ENCODE measurements at places on chromosomes 11 and 22. TPM values are rescaled to one million over a fixed set of nuclear protein-coding genes. Genes with fewer than 3 reads are reported as not detected.

- DNase-seq: no peak
- no peak overlapping the region for H3K27ac ChIP-seq
- no peak overlapping the region for H3K4me3 ChIP-seq
- peaks cover 45% of the 10 kb centered on the region for H3K27me3 ChIP-seq
Observed at GRCh38 chr22:50670914-50671538, 1.6 kb upstream of the SHANK3 start.

GRCh38 chr11:120067438-120068113 lies 70.3 kb downstream of the TRIM29 start:
- H3K27me3 ChIP-seq: peaks cover 28% of the 10 kb centered on the region
- no peaks in the 10 kb centered on the region for H3K36me3 ChIP-seq
- no peak overlapping the region for H3K27ac ChIP-seq
- H3K4me1 ChIP-seq: no peaks in the 10 kb centered on the region
- DNase-seq: no peak

GRCh38 chr22:45155050-45155840 lies 8.5 kb upstream of the NUP50 start:
- no peak overlapping the region for H3K4me3 ChIP-seq
- H3K27ac ChIP-seq: peak overlapping the region; percentile 38
- peak; percentile 72 for DNase-seq
- H3K4me1 ChIP-seq: peaks cover 20% of the 10 kb centered on the region

- H3K4me1 ChIP-seq: peaks cover 2% of the 10 kb centered on the region
- H3K4me3 ChIP-seq: no peak overlapping the region
- H3K36me3 ChIP-seq: peaks cover 25% of the 10 kb centered on the region
- H3K27ac ChIP-seq: no peak overlapping the region
Observed at GRCh38 chr11:102400603-102401002, 52.0 kb downstream of the TMEM123 start.

GRCh38 chr22:35648066-35649025 lies at the start of gene APOL6:
Gene APOL6 (plus strand): TSS chr22:35648446. CDS start chr22:35656426, 7,980 bp downstream.
- peak; percentile 76 for DNase-seq
- peak within 1 kb of the TSS; percentile 95 for H3K27ac ChIP-seq
- peaks cover 10% of the 10 kb centered on the region for H3K4me1 ChIP-seq
- peak within 1 kb of the TSS; percentile 73 for H3K4me3 ChIP-seq

GRCh38 chr11:44775366-44775984 lies 48.7 kb downstream of the TSPAN18 start:
- H3K4me3 ChIP-seq: no peak overlapping the region
- no peak overlapping the region for H3K27ac ChIP-seq
- H3K36me3 ChIP-seq: no peaks in the 10 kb centered on the region

GRCh38 chr22:26471522-26471921 lies 12.1 kb downstream of the HPS4 start:
- no peaks in the 10 kb centered on the region for H3K27me3 ChIP-seq
- no peaks in the 10 kb centered on the region for H3K4me1 ChIP-seq
- H3K36me3 ChIP-seq: peaks cover 40% of the 10 kb centered on the region
- H3K27ac ChIP-seq: no peak overlapping the region
- DNase-seq: peak; percentile 83

DNA sequence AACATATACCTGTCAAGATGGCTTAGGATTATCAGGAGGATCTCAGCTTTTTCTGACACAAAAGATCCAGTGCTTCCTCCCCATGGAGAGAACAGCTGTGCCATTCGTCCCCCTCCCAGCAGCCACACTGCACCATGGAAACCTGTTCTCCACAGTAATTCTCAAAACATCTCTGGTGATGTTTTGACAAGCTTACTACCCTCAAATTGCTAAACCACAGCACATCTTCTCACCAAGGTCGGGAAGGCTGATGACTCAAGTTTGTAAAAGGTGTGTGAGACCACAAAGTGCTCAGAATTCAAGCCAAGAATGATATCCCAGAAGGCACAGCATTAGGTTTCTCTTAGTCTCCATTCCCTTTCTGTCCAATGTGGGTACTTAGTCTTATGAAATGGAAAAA lies 3.9 kb upstream of the RAB38 start:
- H3K27me3 ChIP-seq: no peaks in the 10 kb centered on the region
- H3K36me3 ChIP-seq: no peaks in the 10 kb centered on the region
- H3K4me1 ChIP-seq: peaks cover 2% of the 10 kb centered on the region
- no peak overlapping the region for H3K4me3 ChIP-seq

- H3K27ac ChIP-seq: no peak overlapping the region
- no peaks in the 10 kb centered on the region for H3K27me3 ChIP-seq
- no peak overlapping the region for H3K4me3 ChIP-seq
- no peak for DNase-seq
- H3K36me3 ChIP-seq: no peaks in the 10 kb centered on the region
- peaks cover 3% of the 10 kb centered on the region for H3K4me1 ChIP-seq
Observed at GRCh38 chr11:121967131-121967704, 148.8 kb downstream of the BLID start.

DNA sequence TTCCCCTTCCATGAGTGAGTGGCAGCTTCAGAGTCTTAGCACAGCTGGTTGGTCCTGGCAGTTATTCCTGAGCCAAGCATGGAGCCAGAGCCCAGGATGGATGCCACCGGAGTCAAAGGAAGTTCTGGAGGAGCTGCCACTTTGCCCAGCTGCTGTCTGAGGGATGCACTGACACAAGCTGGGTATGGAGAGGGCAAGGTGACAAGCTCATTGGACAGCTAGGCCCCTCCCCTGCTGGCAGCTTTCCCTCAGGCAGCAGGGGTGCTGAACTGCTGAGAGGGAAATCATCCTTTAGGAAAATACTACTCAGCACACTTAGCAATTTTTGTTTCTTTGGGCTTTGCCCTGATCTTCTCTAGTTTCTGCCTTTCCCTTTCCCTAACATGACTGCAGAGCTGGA lies 99.3 kb upstream of the SESN3 start:
- H3K27ac ChIP-seq: no peak overlapping the region
- peaks cover 6% of the 10 kb centered on the region for H3K27me3 ChIP-seq
- H3K36me3 ChIP-seq: no peaks in the 10 kb centered on the region
- H3K4me3 ChIP-seq: no peak overlapping the region

NAV2 gene
- total RNA-seq: 4.5 TPM

APOL4 gene
- not detected for total RNA-seq

TTC28 gene
- total RNA-seq: 13.3 TPM

TXNRD2 gene
- 15.6 TPM for total RNA-seq

Data from IMR-90 (cell line).